ENCODE measurements at places on chromosomes 16 and 17.

DNA sequence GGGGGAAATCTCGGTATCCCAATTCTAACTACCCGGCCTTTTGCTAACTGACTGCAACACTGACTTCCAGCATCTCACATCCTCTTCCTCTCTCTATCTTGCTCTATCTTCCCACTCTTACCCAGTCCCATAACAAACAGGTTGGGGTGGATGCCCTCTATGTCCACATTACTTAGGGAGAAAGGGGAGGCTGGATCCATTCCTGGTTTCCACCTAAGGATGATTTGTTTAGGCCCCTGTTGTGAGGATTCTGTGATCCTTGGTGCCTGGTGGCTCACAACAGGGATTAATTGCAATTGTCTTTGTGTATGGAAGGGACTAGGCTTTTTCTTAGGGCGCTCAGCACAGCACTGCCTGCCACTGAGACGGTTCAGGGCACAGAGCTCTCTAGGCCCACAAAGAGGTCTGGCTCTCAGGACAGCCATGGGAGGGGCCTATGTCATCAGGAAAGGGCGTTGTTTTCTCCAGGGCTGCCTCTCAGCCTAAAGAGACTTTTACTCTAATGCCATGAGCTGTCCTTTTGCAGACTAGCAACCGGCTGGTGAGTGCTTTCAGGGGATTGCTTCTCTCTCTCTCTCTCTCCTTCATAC lies 612.1 kb upstream of the SALL1 start:
- DNase-seq, result no peak

DNA sequence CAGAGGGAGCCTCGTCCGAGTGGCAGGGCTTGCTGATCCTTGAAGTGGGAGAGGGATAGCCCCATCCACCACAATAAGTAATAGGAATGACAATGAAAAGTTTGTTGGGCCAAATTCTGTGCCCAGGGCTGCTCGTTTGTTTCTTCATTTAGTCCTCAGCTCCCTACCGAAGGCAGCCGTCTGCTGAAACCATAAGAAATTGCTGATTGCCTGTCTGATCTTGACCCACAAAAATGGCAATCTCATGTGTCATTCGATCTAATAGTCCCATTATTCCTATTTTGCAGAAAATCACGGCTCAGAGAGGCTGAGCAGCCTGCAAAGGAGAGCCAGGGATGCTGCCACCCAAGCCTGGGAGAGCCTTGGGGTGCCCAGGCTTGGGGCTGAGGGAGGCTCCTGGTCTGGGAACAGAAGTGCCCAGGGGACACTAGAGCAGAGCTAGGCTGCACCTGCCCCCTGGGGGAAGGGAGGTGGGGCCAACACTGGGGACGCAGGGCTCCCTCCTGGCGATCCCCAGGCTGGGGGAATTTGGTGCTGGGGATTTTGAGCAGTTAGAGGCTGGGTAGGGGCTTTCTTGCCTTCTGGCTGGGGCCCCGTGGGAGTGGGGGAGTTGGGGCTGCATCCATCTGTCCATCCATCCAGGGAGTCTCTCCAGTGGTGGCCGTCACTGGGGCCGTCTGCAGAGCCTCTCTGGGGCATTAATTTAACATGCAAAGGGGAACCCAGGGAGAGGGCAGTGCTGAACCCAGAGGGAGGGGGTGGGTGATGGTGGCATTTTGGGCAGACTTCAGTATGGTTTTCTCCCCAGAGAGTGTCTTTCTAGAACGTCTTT lies 53.5 kb downstream of the SOCS1 start:
- DNase-seq, result no peak

DNA sequence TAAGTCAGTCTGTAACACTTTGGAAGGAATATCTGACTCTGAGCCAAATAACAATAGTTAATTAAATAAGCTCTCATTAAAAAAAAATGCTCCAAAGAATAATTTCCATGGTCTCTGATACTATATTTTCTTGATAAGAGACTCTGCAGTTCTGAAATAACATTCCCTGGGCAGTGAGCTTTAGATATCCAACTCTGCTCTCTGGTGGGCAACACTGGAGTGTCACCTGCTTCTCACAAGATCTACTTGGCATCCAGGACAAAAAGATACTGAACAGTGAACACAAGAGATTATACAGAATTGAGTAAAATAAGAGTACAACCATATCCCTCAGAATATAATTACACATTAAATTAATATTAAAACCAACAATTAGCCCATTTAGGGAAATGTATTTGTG lies 13.7 kb downstream of the BLMH start:
- no peak for DNase-seq

DNA sequence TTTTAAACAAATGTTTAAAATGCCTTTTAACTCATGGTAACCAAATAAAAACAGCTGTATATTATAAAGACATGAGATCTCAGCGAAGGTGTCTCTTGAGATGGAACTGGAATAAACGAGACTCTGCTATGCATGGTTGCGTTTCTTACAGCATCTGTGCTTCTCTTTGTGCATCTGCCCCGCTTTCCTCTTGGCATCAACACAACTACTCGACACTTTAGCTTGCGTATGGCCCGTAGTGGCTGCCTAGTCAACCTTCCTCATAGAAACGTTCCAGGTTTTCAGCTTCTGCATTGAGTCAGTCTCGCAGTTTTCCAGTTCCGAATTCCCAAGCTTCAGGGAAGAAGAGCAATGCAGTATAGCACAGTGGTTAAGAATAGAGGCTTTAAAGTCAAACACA lies 214.9 kb downstream of the CEP112 start:
- DNase-seq, result no peak

GRCh38 chr17:44038604-44039011 lies 23.8 kb upstream of the TMEM101 start:
- DNase-seq, result no peak

DNA sequence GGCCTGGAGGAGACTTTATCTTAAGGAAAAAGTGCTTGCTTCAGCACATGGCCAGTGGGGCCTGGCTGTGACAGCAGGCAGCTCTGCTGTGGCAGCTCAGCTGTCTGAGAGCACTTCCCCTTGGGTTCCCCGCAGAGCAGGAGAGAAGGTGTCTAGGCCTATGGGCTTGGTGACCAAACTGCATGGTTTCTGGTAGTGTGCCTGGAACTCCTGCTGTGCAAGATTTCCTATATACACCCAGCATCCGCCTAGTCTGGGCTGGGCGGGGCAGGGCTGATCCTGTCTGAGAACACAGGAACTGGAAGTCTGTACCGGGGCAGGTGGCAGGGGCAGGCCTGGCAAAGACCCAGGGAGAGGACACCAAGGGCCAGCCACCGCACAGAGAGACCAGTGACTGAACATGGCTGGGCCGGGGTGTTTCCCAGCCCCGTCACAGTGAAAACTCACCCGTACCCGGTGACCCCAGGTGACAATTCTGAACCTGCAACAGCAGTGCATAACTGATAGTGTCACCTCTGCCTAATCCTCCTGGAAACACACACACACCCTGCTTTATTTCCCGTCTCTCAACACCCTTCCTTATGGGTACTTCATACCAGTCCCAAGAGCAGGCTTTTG lies 39.3 kb downstream of the CHD9 start:
- no peak for DNase-seq

DNA sequence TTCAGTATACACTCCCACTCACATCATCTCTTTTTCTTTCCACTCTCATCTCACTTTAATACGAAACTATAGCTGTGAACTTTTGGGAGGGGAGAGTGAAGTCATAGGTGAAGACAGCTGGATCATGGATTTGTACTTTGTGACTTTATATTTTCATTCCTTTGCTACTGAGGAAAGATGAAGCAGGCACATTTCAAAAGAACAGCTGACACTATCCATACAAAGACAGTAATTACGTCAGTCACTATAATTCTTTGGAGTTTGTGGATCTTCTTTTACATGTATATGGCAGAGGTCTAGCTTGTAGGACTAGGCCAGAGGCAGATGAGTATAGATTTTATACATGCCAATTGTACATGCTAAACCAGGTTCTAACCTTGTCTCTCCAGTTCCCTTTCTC lies 346.3 kb downstream of the BCAS3 start:
- no peak for DNase-seq

DNA sequence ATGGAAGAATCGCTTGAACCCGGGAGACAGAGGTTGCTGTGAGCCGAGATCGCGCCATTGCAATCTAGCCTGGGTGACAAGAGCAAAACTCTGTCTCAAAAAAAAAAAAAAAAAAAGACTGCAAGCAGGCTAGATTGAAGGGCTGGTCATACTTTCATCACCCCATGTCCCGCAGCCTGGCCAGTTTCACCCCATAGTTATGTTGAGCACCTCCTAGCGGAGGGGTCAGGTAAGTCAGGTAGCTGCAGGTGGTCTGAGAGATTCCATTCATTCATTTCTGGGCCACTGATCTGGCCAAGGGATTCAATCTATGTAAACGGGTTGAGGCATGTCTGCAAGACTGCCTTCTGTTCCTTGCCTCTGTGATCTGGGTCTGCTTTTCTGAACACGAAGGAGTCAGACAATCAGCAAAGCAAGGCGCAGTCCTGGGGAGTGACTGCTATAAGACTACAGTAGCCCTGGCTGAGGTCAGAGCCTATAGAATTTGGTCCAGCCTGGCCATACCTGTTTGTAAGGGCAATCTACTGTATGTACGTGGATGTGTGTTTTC lies 23.6 kb upstream of the BPTF start:
- DNase-seq, result no peak

DNA sequence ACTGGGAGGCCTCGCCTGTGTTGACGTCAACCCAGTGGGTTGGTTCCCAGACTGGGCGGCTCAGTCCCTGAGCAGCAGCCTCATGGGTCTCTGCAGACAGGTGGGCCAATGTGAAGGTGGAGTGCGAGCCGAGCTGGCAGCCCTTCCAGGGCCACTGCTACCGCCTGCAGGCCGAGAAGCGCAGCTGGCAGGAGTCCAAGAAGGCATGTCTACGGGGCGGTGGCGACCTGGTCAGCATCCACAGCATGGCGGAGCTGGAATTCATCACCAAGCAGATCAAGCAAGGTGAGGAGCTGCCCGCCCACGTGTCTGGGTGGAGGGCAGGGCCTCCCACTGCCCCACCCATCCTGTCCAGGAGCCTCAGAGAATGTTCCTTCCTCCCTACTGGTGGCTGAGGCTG lies 44.1 kb downstream of the MRC2 start:
- no peak for DNase-seq

DNA sequence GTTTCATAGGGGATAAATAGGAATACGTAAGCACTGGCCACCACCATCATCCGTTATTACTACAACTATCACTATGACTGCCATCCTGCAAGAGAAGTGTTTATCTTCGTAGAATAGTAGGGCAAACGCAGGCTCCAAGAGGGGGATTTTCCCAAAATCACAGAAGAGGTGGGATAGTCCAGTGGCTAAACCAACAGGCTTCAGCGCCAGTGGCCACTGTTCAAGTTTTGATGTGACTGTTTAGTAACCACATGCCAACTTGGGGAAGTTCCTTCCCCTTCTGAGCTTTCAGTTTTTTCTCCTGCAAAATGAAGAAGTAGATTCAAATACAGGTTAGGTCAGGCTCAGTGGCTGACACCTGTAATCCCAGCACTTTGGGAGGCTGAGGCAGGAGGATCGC lies 60.7 kb upstream of the GRIN2A start:
- no peak for DNase-seq

DNA sequence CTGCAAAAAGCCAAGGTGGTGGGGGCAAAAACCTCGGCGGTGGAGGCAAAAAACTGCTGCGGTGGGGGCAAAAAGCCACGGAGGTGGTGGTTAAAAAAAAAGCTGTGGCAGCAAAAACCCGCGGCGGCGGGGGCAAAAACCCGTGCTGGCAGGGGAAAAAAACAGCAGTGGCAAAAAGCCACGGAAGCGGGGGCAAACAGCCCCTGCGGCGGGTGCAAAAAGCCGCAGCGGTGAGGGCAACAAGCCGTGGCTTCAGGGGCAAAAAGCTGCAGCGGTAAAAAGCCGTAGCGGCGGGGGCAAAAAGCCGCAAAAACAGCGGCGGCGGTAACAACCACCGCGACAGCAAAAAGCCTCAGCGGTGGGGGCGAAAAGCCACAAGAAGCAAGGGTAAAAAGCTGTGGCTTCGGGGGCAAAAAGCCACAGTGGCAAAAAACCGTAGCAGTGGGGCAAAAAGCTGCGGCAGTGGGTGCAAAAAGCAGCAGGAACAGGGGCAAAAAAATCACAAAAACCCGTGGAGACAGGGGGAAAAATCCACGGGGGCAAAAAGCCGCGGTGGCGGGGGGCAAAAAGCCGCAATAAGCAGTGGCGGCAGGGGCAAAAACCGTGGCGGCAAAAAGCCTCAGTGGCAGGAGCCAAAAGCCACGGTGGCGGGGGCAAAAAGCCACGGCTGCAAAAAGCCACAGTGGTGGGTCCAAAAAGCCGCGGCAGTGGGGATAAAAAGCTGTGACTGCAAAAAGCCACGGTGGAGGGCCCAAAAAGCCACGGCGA lies 193.7 kb downstream of the SHCBP1 start:
- DNase-seq, result no peak

- no peak for DNase-seq
These were observed 103.4 kb downstream of the ZNF778 start for GRCh38 chr16:89320782-89321501.

DNA sequence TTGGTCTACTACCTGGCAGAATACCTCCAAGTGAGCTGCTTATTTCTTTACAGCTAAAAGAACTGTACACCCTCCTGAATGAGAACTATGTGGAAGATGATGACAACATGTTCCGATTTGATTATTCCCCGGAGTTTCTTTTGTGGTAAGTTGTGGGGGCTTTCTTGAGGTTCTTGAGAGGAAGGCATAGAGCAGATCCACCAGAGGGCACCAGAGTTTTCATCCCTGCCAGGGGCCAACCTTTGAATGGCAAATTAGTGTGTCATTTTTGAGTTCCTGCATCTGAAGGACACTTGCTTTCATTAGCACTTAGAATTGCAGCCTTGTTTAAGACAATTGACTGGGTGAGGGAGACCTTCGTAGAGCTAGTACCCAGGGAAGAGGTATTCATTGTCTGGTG lies 35.0 kb downstream of the NMT1 start:
- no peak for DNase-seq

DNA sequence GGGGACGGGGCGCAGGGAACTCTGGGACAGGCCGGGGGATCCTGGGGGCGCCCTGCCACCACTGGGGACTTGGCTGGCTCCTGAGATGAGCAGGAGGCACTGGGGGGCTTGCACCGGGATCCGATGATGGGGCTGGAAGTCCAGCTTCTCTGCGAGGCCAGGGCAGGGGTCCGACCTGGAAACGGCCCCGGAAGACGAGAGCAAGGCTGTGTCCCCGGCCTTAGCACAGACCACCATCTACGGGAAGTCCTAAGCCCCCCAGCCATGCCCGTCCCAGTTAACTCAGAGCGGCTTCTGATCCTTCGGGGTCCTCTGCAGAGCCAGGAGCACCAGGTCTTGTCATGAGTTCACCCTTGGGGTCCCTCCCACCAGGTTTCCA lies 573 bp downstream of the CDT1 start:
- DNase-seq, result no peak
